ENCODE measurements at places on chromosomes 4 and X.

DNA sequence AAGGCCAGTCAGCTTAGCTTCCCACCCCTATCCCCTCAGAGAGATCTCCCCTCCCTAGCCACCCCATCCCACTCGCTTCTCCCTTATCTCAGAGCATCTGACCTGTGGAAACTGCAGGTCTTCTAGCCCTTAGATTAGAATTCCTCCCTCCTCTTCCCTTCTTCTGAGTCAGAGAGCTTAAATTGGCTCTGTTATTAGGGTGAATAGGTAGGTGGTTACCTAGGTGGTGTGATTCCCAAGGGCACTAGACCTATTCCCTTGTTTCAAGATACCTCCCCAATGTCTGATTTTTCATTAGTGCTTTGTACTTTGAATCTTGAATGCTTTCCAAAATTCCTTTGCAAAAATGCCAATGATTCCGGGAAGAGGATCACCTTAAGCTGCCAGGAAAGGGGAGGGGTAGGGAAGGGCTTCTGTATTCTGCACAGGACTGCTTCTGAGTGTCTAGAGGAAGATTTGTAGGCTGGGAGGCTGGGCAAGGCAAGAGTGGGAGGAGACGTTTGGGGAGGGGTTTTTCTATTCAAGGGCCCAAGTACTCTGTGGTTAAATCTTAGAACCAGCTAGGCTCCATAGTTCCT, 24.5 kb upstream of the MSN start:
- no peak for DNase-seq

GRCh38 chr4:15361529-15361928, 66.3 kb upstream of the C1QTNF7 start:
- no peak for DNase-seq

- no peak for DNase-seq
Observed at GRCh38 chrX:68953331-68953730, 124.5 kb downstream of the EFNB1 start.

DNA sequence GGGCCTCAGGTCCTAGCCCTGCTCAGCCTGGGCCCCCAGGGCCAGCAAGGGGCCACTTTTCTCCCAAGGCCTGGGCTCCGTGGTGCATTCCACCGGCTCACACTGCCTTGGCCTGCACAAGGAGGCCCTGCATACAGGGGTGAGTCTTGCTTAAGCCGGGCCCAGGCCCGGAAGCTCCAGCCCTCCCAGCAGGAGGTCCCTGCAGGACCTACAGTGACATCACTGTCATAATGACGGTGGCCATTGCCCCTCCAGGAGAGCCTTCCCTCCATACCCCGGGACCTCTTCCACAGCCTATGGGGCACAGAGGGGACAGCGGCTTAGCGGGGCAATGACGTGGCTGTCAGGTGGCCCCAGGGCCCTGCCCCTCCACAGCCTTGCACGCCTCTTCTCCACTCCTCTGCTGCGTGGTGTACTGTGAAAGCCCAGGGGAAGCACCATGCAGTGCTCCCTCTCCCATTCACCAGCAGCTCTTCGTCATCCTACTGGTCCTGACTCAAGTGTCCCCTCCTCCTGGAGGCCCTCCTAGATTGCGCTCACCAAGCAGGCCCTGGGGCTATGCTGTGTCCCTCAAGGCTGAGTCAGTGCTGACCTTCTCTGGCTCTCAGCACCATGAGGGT, 32.3 kb upstream of the AFAP1 start:
- no peak for DNase-seq

DNA sequence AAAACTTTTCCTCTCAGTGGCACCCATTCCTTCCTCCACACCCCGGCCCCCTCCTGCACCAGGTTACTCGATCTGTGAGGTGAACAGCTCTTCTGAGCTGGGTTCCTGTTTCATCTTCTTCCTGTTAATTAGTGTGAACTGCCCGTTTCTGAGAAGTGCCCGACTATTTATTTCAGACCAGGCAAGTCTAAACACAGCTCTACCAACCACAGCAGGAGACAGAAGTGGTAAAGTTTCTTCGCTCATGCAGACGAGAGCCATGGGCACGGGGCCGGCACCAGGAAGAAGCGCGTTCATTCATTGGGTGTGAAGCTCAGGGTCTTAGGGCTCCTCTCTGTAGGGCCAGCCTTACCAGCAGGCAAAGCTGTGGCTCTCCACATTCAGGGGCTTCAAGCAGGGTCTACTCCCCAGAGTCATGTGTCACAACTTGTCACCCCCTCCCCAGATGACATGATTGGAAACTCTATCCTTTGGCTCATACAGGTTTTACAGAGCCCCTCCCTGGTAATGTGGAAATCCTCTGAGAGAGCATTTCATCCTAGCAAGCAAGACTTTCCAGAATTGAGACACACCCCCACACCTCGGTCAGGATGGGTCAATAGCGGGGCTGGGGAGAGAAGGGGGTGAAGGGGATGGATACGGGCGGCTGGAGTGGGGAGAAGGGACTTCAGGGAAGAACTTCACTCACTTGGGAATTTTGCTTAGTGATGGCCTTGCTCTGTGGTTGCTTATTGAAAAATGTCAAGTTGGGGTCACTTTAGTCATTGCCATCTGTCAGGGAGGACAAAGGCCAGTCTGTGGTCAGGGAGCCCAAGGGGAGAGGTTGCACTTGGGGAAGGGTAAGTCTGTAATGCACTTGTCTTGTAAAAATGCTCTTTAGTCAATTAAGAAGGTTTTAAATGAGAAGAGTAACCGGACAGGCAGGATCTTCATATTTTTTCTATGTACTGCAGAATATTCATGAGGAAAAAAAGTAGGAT, 121.6 kb upstream of the TRIM2 start:
- DNase-seq, result peak; percentile 12

DNA sequence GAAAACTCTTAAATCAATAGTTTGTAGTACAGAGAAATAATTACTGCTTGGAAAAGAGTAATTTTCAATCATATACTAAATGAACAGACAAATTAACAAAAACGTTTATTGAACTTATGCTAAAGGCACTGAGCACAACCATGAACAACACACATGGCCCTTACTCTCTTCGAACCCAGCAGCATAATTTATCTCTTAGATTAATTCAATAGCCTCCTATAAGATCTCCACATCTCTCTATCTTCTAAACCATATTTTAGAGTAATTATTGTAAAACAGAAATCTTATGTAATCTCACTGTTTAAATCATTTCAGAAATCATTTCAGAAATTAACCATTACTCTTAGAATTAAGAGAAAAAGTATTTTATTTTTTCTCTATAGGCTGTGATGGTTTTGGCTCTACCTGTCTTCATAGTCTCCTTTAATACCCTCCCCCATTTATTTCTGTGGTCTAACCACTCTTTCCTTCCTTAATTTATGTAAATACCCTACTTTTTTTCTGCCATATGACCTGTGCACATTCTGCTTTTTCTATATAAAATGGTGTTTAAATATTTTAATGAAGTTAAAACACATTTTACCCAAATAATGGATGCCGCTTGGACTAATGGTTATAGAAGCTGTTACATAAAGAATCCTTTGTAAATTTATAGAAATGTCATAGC, 218.5 kb downstream of the CCSER1 start:
- no peak for DNase-seq

DNA sequence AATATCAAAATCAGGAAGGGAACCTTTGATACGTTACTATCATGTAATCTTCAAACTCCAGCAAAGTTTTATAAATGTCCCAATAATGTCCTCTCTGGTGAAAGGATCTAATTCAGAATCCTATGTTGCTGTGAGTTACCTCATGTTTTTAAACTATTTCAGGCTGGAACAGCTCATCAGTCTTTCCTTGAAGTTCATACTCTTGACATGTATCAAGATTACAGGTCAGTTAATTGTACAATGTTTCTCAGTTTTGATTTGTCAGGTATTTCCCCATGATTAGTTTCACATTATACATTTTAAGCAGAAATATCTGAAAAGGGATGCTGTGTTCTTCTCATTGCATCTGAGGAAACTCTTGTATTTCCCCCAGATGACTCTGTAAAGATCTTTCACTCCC, 136.5 kb upstream of the HS3ST1 start:
- DNase-seq, result no peak

DNA sequence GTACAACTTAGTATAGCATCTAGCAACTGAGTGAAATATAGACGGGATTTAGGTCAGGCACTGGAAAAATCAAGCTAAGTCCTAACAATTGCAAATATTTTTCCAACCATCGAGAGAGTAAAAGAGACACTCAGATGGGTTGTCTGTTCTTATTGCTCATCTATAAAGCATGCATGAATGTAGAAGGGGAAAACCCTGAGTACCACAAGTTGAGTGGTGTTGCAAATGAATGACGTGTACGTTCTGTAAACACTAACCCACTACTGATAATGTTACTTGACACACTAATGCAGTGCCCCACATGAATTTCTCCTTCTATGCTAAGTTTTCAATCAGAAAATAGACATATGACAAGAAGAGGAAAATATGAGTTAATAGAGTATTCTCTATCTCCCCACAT, 211.2 kb downstream of the COX18 start:
- DNase-seq, result no peak

DNA sequence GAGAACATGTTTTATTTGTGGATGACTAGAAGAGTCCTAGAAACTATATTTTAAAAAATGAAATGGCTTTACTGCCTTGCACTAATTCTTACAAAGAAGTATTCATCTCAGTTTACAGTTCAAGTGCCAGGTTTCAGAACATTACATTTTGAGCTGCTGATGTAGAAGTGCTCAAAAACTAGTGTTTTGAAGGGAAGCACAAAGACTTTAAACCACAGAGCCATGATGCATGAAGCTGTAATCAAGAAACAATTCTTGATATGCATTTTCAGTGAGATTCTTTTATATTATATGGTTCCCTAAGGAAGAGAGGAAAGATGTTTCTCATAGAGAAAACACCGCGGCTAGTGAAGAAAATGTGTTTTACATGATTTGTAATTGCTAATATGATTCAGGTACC, 1163.0 kb downstream of the RAPGEF2 start:
- DNase-seq, result no peak

DNA sequence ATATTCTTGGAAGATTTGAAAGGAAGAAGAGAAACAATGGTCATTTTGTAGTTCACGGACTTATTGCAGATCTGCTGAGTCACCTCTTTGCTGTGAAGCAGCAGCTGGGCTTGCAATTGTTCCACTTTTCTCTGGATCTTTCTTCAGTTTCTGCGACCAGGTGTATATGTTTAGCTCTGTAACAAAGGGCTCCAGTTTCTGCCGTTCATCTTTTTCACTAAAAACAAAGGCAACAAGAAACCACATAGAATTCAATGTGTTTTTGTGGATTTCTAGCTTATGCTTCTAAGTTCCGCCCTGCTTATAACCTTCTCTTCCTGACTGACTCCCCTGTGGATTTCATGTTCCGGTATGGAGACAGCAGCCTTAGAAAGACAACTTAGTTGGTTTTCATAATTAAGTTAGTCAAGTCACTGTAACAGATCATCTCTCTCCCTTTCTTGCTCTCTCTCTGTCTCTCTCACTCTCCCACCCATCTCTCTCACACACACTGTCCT, 121.6 kb upstream of the EPHA5 start:
- DNase-seq, result no peak

- DNase-seq, result no peak
Observed at GRCh38 chr4:41256740-41257256, at the start of gene UCHL1. Gene UCHL1, plus strand, starts transcription at chr4:41256928. Its CDS starts 49 bp downstream, at chr4:41256977.

GRCh38 chr4:10158333-10158942, 41.8 kb upstream of the WDR1 start:
- DNase-seq, result no peak

DNA sequence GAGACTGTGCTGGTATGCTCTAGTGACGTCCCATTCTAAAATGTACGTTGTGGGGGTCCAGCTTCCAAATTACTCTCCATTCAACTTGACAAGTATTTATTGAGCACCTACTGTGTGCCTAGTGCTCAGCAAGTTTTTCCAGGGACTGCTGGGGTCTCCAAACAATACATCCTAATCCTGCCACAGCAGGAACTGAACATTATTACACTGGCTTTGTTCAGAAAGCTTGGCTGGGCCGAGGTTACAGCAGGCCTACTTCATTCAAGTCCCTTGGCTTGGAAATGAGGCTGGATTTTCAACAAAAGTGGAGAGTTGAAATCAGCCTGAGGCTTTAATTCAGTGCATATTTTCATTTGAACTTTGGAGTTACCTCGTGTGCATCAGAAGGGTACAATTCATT, 78.0 kb downstream of the GUCY2F start:
- DNase-seq, result no peak

DNA sequence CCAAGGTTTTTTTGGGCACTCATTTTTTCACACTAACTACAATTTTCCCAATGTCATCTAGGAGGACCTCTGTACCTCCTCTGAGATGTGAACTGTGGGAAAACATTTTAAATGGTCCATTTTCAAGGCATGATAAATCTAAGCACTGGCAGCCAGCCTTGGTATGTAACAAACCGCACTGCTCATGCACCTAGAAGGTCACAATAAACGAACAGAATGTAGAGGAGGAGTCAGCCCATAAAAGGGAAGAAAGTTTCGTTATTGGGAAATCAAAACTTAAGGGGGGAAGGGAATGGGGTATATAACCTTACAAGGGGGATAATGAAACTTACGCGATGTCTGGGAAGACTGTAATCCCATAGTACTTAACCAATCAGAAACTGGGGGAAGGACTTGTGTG, 16.4 kb downstream of the COX18 start:
- no peak for DNase-seq

- DNase-seq, result no peak
Observed at GRCh38 chr4:169050284-169050683, 40.2 kb upstream of the CBR4 start.

DNA sequence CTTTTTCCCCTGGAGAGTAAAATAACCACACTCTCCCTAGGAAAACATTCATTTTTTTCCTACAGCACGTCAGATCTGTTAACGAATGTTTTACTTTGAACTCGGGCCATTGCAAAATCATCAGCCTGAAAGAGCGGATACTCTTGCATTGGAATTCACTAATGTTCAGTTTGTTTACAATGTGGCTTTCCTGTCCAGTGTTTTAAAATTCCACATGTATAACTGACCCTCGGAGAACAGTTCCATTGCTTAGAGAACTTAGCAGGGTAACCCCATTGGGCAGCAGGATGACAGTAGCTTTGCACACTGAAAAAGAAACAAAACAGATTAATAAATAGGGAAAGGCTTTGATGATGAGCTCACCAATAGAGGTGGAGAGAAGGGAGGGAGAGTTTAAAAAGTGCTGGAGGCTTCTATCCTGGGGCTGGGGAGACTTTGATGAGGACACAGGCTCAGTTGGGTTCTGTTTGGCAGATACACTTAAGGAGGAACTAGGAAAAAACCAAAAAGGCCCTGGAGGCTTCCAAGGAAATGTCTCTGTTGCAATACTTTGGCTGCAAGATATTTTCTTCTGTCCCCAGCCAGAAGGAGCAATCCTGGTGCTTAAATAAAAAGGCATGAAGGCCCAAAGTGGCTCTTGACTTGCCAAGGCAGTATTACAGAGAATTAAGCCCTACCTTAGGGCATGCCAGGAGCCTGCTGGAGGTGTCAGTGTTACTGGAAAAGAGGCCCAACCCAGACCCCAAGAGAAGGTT, 143.1 kb downstream of the ARSF start:
- no peak for DNase-seq

GRCh38 chrX:50815120-50815519, 1.1 kb upstream of the SHROOM4 start:
- no peak for DNase-seq

- no peak for DNase-seq
Observed at GRCh38 chr4:19999775-20000414, 251.8 kb upstream of the SLIT2 start.

GRCh38 chr4:92120810-92121498, 182.8 kb upstream of the GRID2 start:
- DNase-seq, result no peak

Data from activated CD4-positive, alpha-beta T cell treated with anti-CD3 and anti-CD28 coated beads, Interleukin-2, amount 50 U/mL, for 4 hours (primary cell).